ENCODE measurements at places on chromosomes 7 and 10.
A peak's percentile ranks its signal among the peaks of the same experiment; 100 is the strongest.

DNA sequence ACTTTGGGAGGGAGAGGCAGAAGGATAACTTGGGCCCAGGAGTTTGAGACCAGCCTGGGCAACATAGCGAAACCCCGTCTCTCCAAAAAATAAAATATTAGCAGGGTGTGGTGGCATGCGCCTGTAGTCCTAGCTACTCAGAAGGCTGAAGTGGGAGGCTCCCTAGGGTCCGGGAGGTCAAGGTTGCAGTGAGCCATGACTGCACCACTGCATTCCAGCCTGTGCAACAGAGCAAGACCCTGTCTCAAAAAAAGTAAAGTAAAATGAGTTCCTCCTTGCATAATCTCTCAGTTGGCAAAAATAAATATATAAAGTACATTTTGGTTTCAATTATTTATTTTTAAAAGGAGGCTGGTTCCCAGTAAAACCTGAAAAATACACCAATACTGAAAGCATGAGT, 11.8 kb downstream of the NANOS1 start:
- no peak for DNase-seq

DNA sequence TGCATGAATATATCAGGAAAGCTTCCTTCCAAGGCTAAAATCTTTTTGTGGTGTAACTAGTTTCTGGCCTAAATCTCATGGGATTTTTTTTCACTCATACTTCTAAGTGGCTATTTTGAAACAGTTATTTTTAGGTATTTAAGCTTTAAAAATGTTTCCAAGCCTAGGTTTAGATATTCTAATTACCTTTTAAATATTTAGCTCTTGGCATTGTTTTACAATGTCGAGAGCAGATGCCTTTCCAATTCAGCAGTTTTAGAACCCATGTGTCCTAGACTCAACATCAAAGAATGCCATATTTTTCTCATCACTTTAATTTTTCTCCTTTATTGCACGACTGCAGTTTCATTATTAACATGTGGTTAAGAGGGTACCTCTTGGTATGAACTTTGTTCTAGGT, 27.1 kb upstream of the STOX1 start:
- DNase-seq: no peak

GRCh38 chr10:66752714-66753113, 173.1 kb upstream of the LRRTM3 start:
- DNase-seq: no peak

GRCh38 chr7:99041526-99041925, 102.4 kb downstream of the SMURF1 start:
- DNase-seq: no peak

GRCh38 chr7:70016044-70016770, 417.9 kb downstream of the AUTS2 start:
- no peak for DNase-seq

GRCh38 chr10:75544993-75545706, 113.7 kb downstream of the LRMDA start:
- DNase-seq: no peak

DNA sequence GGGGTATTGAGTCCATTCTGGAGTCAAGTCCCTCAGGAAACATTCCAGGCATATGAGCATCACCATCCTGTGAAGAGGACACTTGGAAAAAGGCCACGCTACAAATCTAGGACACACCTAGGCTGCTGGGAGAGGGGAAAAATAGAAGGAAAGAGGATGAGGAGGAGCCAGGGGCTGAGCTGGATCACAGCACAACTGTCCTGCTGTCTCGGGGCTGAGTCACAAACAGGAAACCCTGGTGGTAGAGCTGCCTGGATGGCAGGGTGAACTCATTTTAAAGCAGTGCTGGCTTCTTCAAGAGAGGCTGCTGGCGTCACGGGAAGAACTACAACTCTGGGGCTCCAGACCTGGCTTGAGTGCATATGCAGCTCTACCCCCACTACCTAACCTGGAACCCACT, 151.5 kb downstream of the RNF216 start:
- no peak for DNase-seq

GRCh38 chr10:3668276-3668965, 116.6 kb downstream of the KLF6 start:
- DNase-seq: no peak

- no peak for DNase-seq
These were observed 332.0 kb upstream of the ZNF32 start for GRCh38 chr10:43980715-43981114.

GRCh38 chr7:64868499-64868898, 34.6 kb upstream of the ZNF273 start:
- DNase-seq: no peak

DNA sequence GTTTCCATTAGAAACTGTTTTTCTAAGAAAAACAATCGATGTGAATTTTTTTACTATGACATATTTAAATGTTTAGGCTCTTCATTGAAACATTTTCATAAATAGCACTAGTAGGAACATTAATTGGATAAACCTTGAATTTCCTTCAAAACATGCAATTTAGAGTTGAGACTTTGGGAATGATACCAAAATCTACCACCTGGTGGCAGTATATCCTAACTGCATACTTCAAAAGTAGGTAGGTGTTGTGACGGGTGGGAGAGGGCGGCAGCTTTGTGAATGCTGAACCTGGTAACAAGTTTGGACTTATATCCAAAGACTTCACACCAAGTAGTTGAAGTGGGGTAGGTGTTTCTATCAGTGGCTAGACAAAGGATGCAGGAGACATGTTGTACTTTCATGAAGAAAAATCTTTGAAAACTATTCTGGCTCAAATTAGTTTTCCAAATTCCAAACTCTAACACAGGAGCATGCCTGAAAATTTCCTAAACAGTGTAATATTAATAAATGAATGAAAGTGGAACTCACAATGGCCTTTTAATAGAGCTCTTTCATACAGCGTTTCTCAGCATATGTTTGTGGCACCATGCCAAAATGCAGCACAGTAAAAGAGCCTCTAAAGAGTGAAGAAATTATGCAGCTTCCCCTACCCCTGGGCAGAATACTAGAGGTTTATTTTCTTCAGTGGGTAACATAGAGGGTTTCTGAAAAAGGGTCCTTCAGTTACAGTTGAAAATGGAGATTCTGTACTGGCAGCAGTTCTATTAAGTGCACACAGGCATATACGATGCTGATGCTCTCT, 201.0 kb upstream of the TPK1 start:
- peak; percentile 69 for DNase-seq

- DNase-seq: peak; percentile 7
These were observed 54.1 kb downstream of the ABLIM1 start for GRCh38 chr10:114603948-114604347.

- no peak for DNase-seq
These were observed 13.5 kb upstream of the SFMBT2 start for GRCh38 chr10:7424315-7424714.

- no peak for DNase-seq
These were observed 332.1 kb downstream of the GPR158 start for GRCh38 chr10:25506821-25507335.

- no peak for DNase-seq
These were observed 64.8 kb downstream of the SORBS1 start for GRCh38 chr10:95496246-95496911.

DNA sequence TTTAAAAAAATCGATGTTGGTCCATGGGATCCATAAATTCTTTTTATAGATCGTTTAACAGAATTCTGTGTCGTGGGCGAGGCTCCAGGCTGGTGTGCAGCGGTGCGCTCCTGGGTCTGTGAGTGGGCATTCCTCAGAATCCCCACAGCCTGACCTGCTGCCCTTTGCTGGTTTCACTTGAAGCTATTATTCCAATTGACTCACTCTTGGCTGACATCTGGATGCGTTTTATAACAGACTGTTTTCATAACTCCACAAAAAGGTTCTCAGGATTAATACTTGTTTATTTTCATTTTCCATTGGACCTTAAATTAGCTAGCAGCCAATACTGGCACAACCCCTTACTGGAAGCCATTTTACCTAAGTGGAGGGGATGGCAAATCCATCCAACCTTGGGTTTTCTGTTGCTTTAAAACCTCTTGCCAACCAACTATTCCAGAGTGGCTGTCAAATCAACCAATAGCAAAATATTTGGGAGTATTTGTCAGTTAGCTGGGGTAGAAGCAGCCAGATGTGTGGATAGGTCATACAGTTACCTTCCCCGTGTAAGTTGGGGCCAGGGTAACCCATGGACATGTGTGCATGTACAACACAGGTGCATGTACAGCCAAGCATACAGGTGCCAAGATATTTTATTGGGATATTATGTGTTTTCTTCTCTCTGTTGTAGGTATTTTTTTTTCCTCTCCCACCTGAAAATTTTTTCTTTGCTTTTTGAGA, 160.7 kb upstream of the ZNF32 start:
- DNase-seq: no peak

GRCh38 chr7:94620703-94621118, 35.2 kb downstream of the SGCE start:
- peak; percentile 92 for DNase-seq

DNA sequence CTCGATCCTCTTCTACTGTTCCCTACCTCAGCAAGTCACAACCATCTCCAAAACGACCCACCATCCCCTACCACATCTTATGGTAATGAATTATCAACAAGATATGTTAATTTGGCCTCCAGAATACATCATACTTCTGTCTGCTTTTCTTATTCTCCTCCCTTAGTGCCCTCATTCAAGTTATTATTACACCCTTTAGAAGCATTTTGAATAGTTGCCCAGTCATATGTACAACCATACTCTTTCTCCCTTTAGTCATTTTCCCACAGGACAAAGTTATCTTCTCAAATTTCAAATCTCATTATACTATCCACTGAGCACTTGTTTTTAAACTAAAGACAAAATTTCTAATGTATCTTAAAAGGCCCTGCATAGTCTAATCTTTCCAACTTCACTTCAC, 71.0 kb downstream of the GNAT3 start:
- DNase-seq: no peak

DNA sequence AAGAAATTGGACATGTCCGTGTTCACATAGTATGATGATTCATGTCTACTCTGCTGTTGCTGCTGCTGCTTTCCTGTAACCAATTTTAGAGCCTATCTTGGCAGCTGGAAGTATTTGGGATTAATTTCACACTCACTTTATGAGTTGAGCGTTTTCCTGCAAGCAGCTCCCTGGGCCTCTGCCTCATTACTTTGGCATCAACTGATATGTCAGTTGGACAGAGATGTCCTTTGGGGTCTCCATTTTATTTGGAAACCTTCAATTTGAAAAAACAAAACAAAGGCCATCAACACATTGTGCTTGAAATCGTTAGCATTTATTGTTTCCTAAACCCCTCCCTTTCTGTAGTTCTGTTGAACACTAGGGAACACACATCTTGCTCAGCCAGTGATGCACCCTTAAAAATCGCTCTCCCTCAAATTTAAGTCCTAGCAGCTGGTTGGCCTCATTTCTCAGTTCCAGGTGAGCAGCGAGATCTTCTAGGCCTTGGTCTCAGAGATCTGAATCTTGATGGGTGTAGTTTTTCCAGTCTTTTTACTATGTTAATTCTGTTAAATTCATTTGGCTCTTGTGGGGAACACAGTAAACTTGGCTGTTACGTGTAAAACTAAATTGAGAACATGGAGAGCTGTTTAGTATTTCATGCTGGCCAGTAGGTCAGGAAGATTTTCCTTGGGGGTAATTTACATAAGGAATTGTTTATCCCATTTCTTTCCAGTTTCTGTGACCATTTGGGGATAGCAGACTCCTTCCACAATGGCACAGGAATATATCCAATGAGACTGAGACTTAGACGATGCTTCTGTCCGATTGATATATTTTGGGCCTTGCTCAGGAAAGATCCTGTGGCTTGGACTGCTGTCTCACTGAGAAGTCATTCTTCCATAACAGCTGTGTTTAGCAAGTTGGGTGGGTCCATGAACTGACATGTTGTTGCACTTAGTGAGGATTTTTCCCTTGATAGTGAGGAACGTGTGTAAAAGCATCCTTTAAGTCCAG, 371.6 kb downstream of the BBS9 start:
- no peak for DNase-seq

DNA sequence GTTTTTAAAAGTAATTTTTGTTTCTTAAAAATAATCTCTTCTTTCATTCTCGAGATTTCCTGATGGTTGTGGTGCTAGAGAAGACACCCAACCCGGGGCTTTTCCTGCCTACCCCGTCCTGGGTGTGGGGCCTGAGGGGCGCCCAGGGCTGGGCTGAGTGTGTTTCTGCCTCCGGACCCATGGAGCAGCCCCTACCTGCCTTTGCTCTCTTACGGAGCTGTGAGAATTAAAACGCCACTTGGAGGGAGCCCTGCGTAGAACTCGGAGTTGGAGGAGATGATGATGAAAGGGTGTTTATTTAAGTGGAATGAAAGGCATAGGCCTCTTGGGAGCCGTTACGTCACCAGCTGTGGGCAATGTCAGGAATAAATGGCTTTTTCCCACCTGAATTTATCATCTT, 261.8 kb upstream of the SHH start:
- DNase-seq: no peak

DNA sequence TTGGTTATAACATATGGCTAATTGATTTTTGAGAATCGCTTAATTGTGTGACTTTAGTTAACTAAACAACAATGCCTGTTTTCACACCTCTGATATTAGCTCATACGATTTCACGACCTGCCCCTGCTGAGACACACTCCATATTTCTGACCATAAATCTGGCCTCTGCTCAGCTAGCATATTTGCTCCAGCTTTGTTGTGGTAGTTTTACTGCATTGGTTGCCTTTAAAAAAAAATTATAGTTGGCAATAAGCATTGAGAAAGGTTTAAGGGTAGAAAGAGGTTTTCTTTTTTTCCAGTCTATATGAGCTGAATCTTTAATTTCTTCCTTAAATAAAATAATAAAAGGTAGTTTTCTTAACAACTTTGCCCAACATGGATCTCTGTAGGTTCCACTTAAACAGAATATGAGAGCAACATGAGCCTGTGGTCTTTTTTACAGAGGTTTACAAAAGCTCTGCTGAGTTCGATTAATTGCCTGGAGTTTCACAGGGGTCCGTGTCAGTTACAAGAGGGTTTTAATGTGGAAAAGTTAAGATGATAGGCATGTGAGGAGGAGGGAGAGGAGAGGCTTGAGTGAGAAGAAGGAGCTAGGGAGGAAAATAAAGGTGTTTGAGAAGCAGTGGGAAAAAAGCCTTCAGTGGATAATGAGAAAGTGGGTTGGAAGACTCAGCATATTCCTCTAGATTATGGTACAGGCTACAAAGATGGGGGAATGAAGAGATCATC, 318.2 kb downstream of the CXCL12 start:
- DNase-seq: no peak

GRCh38 chr7:72334698-72335097, 77.4 kb downstream of the CALN1 start:
- no peak for DNase-seq

DNA sequence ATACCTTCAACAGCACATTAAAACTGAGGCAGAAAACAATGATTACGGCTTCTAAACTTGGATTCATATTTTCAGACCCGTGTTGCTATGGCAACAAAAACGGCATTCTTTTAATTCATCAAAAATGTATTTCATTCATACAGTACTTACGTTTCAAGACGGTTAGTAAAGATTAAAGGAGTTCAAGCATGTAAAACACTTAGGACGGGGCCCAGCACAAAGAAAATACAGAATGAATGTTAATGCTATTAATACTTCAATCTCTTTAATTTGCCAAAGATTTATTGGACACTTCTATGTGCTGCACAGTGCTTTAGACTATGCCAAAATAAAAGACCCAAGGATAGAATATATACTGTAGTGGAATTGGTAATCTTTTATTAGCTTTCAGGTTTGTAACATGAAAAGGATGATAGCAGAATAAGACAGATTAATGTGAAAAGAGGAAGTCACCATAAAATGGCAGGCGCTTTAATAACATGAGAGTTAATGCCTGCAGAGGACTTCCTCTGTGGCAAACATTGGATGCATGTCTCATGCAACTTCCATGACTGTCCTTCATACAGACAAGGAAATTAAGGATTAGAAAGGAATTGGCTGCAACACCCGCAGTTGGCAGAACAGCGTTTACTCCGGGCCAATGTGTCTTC, 201.6 kb upstream of the KLF6 start:
- DNase-seq: no peak

All from GM12865 (cell line).